Activated CD4-positive, alpha-beta memory T cell treated with anti-CD3 and anti-CD28 coated beads, Interleukin-2, amount 10 ng/mL, durations not matched to agents 7 days and 5 days (primary cell): ENCODE measurements at places on chromosomes 13 and 19. TPM values are rescaled to one million over a fixed set of nuclear protein-coding genes. Genes with fewer than 3 reads are reported as not detected.
A peak's percentile ranks its signal among the peaks of the same experiment; 100 is the strongest.

The PROZ gene
- not detected for total RNA-seq

The CACNG7 gene
- total RNA-seq = not detected

The NKG7 gene
- 417 TPM for total RNA-seq

The NOVA2 gene
- total RNA-seq = 0.15 TPM

The CGB5 gene
- total RNA-seq = not detected

The CEACAM1 gene
- total RNA-seq = 38.2 TPM

The SLITRK5 gene
- total RNA-seq = under 0.01 TPM

DNA sequence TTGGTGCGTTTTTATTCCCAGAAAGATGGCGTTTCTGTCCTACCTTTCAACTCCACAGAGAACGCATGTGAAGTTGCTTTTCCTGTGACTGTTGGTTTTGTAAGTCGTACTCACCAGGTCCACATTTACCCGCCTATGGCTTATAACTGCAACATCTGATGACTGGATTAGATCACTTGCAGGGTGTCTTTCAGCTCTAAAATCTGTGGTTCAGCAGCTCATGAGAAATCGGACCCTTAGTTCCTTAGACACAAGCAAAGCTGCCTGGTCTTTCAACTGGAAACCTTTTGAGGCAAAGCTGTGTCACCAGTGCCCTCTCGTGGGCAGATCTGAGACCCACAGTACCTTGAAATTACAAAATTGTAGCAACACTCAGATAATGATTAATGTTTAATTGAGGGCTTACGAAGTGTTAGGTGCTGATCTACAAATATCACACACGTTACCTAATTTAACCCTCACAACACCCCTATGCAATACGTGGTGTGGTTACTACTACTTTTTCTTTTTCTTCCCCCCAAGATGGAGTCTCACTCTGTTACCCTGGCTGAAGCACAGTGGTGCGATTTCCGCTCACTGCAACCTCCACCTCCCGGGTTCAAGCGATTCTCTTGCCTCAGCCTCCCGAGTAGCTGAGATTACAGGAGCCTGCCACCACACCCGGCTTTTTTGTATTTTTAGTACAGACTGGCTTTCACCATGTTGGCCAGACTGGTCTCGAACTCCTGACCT, 65.4 kb downstream of the RUBCNL start:
- peak; percentile 76 for DNase-seq
- H3K27me3 ChIP-seq = no peaks in the 10 kb centered on the region
- peaks cover 15% of the 10 kb centered on the region for H3K4me1 ChIP-seq
- H3K36me3 ChIP-seq = no peaks in the 10 kb centered on the region
- H3K4me3 ChIP-seq = peak overlapping the region; percentile 46

- peaks cover 12% of the 10 kb centered on the region for H3K27me3 ChIP-seq
- H3K4me3 ChIP-seq = no peak overlapping the region
- no peak for DNase-seq
- no peaks in the 10 kb centered on the region for H3K4me1 ChIP-seq
- no peak overlapping the region for H3K27ac ChIP-seq
Observed at GRCh38 chr13:39616087-39616694, 13.2 kb upstream of the LHFPL6 start.

DNA sequence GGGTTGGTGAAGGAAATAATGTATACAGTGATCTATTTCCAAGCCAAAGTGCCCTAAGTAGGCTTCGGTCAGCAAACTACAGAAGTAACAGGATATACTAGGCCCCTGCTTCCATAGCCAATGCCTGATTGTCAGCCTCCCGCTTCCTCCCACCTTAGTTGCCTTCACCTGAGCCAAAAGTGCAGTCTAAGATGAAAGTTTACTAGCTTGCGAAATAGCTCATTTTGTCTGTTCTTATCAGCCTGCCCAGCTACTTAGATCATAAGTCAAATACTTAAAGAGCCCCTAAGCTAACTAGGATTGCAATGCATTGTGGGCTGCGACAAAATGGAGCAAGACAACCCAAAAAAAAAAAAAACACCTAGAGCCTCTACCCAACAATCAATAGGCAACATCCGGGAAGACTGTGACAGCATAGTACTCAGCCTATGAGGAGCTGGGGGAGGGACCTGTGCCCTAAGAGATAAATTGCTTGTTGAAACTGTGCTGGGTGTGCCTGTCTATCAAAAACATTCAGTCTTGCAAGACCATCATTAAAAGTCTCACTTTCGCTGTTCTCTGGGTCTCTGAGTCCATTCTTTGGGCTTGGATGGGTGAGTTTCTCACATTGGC, 454.7 kb upstream of the TSHZ3 start:
- H3K36me3 ChIP-seq = no peaks in the 10 kb centered on the region
- H3K4me3 ChIP-seq = no peak overlapping the region
- no peak for DNase-seq
- no peaks in the 10 kb centered on the region for H3K4me1 ChIP-seq
- no peaks in the 10 kb centered on the region for H3K27me3 ChIP-seq
- H3K27ac ChIP-seq = no peak overlapping the region

DNA sequence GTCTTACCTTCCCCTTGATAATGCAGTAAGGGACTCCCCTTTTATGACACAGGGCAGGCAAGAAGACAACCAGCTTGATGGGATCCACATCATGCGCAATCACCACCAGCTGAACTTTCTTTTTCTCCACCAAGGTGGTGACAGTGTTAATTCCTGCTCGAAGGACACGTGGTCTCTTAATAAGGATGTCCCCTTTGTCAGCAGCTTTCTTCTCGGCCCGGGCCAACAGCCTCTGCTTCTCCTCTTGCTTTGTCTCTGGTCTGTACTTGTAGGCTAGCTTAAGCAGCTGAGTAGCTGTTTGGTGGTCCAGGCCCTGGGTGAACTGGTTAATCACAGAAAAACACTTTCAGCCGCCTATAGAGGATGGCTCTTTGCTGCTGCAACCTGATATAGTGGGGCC, 8.0 kb downstream of the ZNF431 start:
- no peak for DNase-seq
- H3K4me3 ChIP-seq = no peak overlapping the region
- no peaks in the 10 kb centered on the region for H3K27me3 ChIP-seq
- H3K36me3 ChIP-seq = peaks cover 94% of the 10 kb centered on the region
- no peak overlapping the region for H3K27ac ChIP-seq

DNA sequence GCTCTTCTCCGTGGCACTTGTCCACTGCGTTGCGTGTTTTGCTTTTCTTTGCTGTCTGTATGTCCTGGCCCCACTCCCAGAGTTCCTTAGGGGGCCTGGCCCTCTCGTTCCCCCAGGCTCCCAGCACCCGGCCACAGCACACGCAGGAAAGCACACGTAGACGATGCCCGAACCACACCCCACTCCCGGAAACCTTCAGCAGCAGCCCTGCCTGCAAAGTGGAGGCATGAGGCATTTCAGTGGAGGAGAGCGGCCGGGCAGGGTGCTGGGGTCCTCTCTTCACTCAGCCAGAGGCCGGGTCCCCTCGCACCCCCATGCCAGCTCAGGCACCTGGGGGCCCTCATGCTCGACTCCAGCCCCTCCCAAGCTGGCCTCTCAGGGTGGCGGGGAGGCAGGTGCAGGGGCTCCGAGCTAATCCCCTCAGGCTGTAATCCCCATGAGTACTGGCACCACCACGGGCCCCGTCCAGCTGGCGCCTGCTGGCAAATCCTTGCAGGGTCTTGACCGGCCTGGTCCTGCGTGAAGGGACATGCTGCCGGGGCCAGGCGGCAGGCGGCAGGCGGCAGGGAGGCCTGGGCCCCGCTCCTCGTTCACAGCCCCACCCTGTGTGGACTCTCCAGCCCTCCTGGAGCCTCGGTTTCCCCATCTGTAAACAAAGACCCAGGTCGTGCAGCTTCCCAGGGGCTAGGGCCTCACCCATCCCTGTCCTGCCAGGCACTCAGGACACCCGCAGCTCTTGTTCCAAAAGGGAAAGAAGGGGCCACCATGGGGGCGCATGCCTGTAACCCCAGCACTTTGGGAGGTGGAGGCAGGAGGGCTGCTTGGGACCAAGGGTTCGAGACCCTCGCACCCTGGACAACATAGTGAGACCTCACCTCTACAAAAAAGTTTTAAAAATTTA, 7.0 kb downstream of the PIP5K1C start:
- DNase-seq = no peak
- H3K4me1 ChIP-seq = peaks cover 33% of the 10 kb centered on the region
- H3K4me3 ChIP-seq = no peak overlapping the region
- no peak overlapping the region for H3K27ac ChIP-seq
- H3K27me3 ChIP-seq = peaks cover 4% of the 10 kb centered on the region

DNA sequence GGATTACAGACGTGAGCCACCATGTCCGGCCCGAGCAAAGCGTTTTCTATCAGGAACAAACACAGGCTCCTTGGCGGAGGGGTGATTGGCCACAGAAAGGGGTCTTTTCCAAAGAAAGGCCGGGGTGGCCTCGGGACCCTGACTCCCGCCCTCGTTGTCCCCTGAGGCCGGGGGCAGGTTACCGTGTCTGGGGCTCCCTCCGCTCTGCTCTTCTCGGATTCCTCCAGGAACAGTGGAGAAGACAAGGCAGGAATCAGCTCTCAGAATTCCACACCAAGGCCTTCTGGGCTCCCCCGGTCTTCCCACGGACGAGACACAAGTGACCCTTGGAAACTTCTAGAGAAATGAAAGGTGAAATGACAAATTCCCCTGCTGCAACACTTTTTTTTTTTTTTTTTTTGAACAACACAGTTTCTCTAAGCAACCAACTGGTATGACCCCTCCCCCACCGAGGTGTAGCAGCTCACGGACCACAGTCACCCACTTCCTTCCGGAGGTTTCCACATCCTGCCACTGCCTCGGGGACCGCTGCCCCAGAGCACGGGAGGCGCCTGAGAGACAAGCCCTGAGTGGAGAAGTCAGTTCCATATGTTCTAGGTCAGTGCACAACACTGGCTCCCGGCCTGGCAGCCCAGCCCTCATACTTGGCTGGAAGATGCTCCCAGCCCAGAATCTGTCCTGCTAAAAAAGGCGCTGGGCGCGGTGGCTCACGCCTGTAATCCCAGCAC, 11.0 kb downstream of the MOB3A start:
- no peaks in the 10 kb centered on the region for H3K27me3 ChIP-seq
- H3K36me3 ChIP-seq = peaks cover 67% of the 10 kb centered on the region
- peaks cover 64% of the 10 kb centered on the region for H3K4me1 ChIP-seq
- DNase-seq = peak; percentile 97

DNA sequence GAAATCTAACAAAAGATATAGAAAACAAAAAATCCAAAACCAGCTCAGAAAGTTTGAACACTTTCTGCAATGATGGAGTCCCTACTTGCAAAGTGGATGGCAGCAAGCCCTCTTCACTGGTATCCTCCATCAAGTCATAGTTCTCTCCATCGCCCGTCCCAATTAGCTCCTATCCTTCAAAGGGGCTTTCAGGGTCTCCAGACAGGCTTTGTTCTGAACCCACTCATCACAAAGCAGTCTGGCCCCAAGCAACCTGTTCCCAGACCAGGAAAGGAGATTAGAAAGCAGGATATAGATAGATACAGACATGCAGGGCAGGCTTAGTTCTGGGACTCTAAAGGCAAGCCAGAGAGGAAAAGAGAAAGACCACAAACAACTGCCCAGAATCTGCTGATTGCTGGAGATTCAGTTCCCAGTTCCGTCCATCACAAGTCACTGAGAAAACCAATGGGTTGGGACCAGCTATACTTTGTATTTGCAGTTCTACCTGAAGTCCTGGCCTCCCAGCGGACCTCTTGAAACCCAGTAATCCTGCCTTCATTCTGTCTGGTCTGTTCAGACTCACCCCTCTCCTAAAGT, 47.2 kb upstream of the EPHX3 start:
- peak overlapping the region; percentile 61 for H3K27ac ChIP-seq
- H3K4me1 ChIP-seq = peaks cover 49% of the 10 kb centered on the region
- no peak for DNase-seq
- H3K27me3 ChIP-seq = no peaks in the 10 kb centered on the region
- no peaks in the 10 kb centered on the region for H3K36me3 ChIP-seq

DNA sequence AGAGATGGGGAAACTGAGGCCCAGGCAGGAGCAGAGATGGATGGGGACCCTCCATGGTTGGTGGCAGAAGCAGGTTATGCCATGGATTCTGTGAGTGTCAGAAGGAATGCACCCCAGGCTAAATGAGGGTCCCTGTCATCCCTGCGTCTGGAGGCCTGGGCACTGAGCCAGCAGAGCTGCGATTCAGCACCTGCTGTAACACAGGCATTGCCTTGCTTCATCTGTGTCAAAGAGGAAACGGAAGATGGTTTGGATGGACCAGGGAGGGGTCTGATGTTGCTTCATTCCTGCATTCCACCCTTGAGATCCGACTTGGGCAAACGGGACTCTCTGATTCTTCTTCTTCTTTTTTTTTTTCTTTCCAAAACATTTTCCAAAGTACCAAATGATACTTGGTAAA, 1.2 kb downstream of the C5AR1 start:
- peaks cover 8% of the 10 kb centered on the region for H3K4me1 ChIP-seq
- H3K4me3 ChIP-seq = no peak overlapping the region
- H3K27ac ChIP-seq = no peak overlapping the region
- H3K36me3 ChIP-seq = no peaks in the 10 kb centered on the region
- no peak for DNase-seq

- no peak overlapping the region for H3K27ac ChIP-seq
- no peaks in the 10 kb centered on the region for H3K27me3 ChIP-seq
- peaks cover 15% of the 10 kb centered on the region for H3K4me1 ChIP-seq
Observed at GRCh38 chr19:16389848-16390247, 65.2 kb downstream of the KLF2 start.

DNA sequence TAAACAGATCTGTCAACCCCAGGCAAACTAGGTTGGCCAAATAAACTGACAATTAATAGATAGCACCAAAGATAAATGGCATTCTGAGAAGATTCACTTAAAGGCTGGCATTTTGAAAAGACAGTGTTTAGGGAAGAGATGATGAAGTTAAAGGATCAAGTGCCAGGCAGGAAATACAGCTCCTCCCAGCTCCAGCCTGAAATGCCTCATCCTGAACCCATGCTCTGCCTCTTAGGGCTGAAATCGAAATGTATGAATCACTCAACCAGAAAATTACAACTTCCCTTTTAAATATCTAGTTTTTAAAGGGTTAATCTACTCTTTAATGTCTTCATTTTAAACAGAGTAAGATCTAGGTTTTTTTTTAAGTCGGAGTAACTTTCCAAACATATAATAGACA, 171.2 kb upstream of the UBL3 start:
- H3K27ac ChIP-seq = no peak overlapping the region
- no peak for DNase-seq
- H3K27me3 ChIP-seq = peaks cover 6% of the 10 kb centered on the region
- no peaks in the 10 kb centered on the region for H3K36me3 ChIP-seq
- H3K4me3 ChIP-seq = no peak overlapping the region

DNA sequence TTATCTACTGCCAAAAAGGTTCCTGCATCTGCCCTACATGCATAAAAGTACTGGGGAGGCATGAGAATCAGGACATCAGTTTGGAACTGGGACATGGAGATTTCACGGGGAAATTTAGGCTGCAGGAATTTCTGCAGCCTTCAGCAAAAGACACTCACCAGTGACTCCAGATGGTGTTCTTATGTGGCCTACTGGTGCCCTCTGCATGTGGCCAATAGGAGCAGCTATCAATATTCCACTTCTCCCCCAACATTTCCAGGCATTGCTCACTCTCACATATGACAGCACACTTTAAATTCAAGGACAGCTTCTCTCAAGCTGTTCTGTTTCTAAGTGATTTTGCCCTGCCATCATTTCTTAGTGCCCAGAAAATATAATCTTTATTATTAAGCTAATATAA, 570.5 kb upstream of the ARGLU1 start:
- no peaks in the 10 kb centered on the region for H3K4me1 ChIP-seq
- no peak overlapping the region for H3K4me3 ChIP-seq
- no peak overlapping the region for H3K27ac ChIP-seq
- DNase-seq = no peak
